ENCODE measurements at places on chromosomes 3 and 15.

DNA sequence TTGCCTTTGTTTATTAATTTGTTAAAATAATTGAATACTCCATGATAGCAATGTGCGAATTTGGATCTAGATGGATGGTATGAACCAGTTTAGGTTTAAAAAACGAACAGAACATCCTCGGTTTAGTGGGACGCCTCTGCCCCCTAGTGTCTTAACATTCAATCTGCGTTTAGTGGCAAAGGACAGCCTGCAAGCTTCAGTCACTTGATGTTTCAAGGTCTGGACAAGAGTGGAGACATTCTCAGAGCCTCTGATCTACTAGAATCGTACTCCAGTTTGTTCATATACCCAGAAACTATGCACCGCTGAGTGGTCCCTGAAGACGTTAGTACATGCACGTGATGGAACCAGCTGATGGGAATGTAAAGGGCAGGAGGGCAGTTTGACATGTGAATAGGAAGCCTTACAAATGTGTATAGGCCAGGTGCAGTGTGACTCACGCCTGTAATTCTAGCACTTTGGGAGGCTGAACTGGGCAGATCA lies 17.8 kb upstream of the ATP13A4 start:
- peak; percentile 54 for DNase-seq

DNA sequence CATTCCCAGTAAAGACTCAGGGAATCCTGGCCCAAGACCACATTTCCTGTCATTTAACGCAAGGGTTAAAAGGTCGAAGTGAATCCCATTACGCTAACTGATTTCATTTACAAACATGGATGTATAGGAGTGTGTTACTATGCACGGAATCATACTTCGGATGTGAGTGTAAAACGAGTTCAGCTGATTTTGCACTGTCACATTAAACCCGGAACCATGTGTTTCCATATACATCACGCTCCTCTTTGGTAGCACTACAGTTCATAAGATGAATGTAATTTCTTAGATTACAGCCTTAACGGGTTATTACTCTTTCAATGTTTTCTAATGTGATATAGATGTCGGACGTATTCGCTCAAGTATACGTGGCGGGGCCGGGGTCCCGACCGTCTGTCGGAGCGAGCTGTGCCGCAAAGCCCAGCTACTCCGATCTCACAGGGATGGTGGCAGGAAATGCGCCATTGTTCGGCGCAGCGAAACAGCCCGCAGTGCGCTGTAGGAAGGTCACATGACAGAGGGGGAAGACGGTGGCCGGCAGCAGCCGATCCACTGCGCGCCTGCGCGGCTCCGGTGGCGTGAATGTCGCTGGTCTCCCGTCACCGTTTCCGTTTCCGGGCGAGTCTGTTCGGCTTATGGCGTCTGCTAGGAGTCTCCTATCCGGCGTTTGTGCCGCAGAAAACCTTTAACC lies 97.3 kb downstream of the NPAP1 start:
- DNase-seq = peak; percentile 17

- DNase-seq = peak; percentile 63
Observed at GRCh38 chr3:125003369-125003853, 52.4 kb downstream of the HEG1 start.

- no peak for DNase-seq
Observed at GRCh38 chr15:37107071-37107743, 6.9 kb upstream of the MEIS2 start.

DNA sequence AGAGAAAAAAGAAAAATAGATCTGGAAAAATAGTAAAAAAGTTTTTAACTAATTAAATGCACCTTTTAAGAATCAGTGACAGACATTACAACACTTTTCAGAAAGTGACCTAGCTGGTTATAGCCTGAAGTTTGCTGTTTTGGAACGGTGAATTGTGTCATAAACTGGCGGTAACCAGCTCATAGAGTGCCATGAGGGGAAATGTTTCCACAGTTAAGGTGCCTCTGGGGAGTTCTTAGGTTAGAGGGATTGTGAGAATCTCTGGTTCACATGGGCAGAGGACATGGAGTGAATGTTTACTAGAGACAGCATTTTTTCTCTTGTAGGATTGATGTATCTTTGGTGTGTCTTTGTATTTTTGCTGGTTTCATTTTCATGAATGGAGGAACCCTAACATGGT lies 2.8 kb downstream of the TBC1D23 start:
- no peak for DNase-seq

DNA sequence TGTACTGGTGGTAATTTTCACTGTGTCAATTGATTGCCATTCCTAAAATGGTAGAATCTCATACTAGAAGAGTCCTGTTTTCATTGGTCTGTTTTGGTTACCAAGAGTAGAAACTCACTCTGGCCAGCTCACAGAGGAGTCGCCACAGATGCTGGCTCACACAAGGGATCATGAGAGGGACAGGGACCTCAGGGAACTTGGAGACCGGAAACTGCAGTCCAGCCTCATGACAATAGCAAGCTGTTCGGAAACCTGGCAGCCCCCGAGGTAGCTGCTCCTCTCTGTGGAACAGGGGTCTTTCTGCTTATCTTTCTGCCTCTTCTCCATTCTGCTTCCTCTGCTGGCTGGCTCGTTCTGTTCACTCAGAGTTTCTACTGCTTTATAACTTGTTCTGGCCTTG lies 192.9 kb downstream of the PLCL2 start:
- no peak for DNase-seq

GRCh38 chr3:14170531-14171159 lies 7.8 kb downstream of the XPC start:
- no peak for DNase-seq

DNA sequence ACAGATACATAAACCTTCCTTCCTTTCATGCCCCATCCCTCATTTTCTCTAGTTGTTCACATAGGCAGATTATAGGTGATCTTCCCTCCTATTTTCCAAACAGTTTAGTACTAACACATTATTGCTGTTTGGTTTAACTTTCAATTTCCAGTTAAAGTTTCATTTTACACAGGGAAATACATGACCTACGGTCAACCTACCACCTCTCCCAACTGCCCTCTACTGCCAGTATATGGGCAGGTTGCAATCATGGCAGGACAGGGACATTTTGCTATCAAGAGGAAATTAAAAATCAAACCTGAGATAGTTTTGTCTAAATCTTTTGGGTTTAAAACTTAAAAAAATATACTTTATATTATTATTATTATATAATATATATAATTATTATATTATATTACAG lies 26.1 kb upstream of the TFDP2 start:
- no peak for DNase-seq

DNA sequence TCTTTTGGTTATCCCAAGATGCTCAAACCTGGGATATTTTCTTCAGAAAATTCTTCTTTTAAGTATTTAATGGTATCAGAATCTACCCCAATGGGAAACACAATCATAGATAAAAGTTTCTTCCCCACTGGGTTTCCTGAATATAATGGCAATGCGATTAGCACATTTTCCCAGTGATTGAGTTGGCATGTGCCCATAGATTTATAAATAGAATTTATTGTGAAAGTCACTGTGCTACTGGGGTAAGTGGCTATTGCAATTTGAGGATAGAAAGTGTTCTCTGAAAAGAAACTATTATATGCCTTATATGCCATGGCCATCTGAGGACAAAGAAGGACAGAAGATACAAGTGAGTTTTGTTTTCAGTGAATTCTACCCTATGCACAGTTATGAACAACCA lies 99.0 kb upstream of the RBMS3 start:
- peak; percentile 46 for DNase-seq

DNA sequence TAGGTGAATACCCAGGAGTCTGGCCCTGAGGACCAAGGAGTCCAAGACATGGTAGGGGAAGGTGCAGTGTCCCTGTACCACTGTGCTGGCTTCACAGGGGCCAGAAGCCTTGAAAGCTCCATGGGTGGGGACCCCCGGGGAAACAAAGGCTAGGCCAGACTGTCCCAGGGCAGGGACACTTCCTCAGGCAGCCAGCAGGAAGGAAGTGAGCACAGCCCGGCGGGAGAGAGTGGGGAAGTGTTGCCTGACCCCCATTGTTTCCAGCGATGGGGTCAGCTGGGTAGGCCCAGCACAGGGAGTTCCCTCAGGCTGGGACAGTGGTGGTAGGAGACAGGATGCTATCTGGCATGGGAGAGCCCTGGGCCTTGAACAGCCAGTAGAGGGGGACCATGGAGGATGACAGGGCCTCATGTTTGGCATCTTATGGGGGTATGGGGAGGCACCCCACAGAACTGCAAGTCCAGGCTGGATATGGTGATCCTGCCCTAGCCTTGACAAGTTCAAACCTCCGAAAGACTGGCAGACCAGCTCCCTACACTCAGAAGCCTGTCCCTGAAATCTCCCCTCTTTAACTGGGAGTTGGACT lies 1.2 kb upstream of the HYAL2 start:
- DNase-seq = no peak

DNA sequence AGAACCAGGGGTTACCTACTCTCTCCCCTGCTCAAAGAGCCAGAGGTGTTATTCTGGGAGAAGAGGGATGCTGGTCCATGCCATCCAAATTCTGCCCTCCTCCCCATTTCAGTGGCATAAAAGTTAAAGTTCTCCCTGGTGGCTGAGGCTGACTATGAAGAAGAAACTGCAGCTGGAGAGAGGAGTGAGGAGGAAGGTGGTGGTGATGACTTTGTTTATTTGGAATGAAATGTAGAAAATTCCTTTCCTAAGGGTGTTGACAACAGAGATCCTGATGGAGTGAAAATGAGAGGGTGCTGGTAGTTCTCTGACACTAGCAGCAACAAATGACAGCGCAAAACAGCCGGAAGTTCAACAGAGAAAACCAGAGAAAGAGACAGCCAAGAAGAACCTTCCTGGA lies 100.4 kb downstream of the PCCB start:
- DNase-seq = no peak

- DNase-seq = no peak
Observed at GRCh38 chr15:77057072-77057471, 13.8 kb downstream of the TSPAN3 start.
